ENCODE measurements at places on chromosomes 2 and 18. TPM values are rescaled to one million over a fixed set of nuclear protein-coding genes. Genes with fewer than 3 reads are reported as not detected.

Gene RGPD3
- 0.10 TPM for polyA plus RNA-seq

Gene GYPC
- 236 TPM for polyA plus RNA-seq

Gene CNTNAP5
- not detected for polyA plus RNA-seq

Gene SGPP2
- not detected for polyA plus RNA-seq

GRCh38 chr2:14330884-14331283 lies 301.6 kb upstream of the LRATD1 start:
- DNase-seq = no peak

DNA sequence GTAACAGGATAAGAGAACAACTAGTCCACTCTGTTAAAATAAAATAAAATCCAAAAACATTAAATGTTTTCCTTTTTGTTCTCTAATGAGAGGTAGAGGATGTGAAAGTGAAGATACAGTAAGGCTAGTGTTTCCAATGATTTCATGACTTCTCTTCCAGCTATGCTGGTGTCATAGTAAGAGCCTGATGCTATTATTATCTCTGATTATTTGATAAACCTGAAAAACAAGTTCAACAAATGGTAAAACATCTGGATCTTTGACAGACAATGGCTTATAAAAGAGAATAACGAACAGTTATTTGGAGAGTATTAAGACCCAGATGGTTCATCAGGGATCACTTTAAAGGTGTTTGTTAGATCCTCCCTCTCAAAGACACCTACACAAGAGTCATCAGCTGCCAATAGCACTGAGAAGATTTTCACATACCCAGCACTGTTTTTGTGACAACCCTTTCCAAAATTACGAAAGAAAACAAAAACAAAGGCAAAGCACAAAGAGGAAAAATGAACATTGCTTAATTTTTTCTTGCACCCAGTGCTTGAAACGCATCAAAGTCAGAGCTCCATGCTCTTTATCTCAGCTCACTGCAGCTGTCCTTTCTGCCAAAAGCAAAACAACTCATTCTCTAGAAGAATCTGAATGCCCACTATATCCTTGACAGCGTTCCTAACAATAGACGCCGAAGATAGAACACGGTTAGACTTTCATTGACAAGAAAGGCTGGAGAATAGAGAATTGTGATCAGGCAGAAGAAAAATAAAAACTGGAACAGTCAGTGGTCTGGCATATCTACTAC lies 168.6 kb downstream of the SLC8A1 start:
- DNase-seq = no peak

- DNase-seq = no peak
Observed at GRCh38 chr18:60113396-60113795, 213.6 kb downstream of the PMAIP1 start.

DNA sequence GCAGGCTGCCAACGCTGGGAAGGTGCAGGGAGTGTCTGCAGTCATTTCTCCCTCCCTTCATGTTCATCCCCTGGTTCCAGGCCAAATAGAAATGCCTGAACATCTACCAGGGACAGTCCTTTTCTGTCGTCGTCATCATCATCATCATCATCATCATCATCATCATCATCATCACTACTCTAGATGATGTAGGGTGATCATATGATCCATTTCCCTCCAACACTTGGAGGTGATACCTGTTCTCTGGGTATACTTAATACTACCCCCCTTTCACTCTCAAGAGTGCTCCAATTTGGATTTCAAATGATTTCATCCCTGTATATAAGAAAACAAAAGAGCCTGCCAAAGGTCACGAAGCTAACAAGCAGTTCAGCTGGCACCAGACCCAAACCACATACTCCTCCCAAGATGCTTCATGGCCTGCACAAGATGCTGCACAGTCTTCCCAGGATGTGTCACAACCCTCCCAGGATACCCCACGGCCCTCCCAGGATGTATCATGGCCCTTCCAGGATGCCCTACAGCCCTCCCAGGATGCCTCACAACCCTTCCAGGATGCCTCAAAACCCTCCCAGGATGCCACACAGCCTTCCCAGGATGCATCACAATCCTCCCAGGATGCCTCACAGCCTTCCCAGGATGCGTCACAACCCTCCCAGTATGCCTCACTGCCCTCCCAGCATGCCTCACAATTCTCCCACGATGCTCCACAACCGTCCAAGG lies 257.9 kb downstream of the DYSF start:
- DNase-seq = no peak

DNA sequence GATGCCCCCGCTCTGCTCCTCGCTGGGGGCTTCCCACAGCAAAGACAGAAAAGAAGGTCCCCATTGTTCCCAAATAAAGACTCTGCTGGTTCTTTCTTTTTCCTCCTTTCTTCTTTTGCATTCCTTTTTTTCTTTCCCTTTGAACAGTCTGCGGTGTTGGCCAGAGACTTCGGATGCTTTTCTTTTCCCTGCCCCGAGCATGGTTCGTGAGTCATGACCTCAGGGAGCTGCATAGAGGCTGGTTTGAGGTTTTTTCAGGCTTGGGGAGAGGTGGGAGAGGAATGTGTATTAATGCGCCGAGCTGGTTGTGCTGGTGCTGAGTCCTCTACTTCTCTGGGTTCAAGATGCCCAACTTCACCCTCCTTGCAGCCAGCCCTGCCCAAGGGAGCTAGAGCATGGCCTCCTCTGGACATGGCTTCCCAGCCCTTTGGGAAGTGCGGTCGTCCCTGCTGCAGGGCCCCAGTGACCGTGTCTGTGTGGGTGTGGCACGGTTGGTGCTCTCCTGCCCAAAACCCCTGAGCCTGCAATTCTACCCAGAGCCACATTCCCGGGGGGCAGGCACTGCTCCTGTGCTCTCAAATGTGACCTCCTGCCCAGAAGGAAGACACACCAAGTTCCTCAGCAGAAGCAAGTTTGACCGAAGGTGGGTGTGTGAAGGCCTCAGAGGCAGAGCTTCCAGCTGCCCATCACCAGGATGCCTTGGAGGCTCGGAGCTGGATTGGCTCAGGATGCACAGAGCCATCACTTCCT lies 9.0 kb upstream of the ARHGEF4 start:
- DNase-seq = no peak

DNA sequence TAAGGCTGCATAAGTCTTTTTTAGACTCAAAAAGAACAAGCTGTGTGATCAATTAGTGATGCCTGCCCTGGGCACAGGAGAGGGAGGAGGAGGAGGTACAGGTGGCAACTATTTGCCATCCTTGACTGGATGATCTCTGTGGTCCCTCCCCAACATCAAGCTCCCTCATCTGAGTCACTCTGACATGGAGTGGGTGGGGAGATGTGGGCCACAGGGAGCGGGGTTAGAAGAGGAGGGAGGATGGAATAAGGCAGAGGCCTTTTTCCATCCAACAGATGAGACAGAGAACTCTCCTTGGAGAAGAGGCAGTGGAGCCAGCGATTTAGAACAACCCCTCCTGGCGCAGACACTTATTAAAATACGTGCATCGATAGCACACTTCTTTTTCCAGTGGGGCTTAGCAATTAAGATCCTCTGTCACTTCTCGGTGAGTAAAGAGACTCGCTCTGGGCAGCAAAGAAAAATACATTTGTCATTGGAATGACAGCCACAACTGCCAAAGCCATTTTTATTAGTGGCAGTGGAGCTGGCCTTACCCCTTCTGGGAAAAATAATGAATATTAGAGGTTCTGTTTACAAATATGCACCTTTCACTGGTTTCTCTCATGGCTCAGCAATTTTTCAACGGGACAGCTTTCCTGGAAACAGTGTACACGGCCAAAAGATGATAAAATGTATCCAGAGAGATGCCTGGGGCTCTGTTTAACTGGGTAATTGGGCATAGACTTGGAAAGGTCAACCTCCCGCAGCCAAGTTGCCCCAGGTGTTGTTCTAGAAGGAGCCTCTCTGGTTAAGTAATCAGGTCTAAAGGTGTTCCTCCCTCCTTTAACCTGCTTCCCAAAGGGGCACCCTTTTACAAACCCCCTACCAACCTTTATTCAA lies 238.4 kb upstream of the CXCR4 start:
- no peak for DNase-seq

- no peak for DNase-seq
Observed at GRCh38 chr18:62033207-62033606, 140.4 kb upstream of the RNF152 start.

DNA sequence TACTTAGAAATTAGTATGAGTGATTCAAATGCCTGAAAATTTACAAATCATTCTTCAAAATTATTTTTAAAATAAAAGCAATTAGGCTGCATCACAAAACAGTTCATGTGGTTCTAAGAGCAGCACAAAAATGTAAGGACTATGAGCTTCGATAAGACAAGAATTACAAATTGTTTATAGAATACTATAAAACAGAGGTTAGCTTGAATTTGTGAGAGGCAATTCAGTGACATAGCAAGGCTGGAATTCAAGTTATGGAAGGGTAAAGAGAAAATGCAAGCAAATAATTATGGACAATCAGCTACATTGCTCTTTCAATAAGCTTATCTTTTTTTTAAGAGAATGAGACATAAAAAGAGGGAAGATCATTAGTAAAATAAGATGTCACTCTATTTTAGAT lies 7.1 kb upstream of the XIRP2 start:
- DNase-seq = no peak

GRCh38 chr18:58226429-58226828 lies 182.4 kb downstream of the NEDD4L start:
- no peak for DNase-seq

DNA sequence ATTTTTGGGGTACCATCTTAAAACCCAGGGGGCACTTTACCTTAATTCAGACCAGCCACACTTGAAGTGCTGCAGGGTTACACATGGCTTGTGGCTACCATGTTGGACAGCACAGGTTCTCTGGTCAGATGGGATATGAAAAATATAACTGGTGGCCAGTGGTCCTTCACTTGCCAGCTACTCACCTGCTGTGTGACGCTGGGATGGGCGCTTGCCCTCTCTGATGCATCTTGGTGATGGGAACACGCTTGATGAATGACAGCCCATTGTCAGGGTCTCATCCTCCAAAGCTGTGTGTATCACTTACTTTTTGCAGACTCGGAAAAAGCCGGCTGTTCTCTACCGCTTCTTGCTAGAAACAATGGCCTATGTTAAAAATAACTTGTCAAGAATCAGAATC lies 22.5 kb downstream of the HJURP start:
- DNase-seq = no peak

DNA sequence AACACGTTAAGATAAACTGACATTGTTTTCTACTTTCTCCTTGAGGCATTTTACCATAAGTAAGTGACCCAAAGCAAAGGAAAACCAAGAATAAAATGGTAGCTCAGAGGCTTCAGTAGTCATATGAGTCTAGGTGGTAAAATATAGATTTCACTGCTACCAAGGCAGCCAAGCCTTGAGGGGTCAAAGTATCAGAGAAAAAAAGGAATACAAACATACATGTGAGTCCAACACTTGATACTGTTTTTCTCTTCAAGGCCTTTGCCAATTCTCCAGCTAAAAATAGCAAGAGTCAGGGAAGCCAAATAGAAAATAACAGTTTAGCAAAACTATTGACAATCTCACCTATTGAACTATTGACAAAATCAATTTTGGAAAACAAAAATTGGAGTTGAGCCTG lies 925.9 kb downstream of the BCL11A start:
- no peak for DNase-seq

DNA sequence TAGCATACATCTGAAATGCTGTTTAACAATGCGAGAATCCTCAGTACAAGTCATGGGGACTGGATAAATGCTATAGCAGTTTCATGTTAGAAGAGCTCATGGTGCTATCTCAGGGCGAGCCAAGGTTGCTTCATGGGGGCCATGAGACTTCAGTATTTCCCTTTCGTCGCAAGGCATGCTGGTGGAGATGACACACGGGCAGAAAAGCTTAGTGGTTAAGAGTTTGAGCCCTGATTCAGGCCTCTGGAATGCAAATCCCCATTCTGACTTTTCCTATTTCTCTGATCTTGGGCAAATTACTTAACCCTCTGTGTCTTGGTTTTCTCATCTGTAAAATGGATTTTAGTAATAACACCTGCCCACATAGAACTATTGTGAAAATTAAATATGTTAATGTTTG lies 57.4 kb upstream of the EPHA4 start:
- peak; percentile 54 for DNase-seq

- no peak for DNase-seq
Observed at GRCh38 chr2:218883491-218884490, 3.1 kb downstream of the WNT10A start.

DNA sequence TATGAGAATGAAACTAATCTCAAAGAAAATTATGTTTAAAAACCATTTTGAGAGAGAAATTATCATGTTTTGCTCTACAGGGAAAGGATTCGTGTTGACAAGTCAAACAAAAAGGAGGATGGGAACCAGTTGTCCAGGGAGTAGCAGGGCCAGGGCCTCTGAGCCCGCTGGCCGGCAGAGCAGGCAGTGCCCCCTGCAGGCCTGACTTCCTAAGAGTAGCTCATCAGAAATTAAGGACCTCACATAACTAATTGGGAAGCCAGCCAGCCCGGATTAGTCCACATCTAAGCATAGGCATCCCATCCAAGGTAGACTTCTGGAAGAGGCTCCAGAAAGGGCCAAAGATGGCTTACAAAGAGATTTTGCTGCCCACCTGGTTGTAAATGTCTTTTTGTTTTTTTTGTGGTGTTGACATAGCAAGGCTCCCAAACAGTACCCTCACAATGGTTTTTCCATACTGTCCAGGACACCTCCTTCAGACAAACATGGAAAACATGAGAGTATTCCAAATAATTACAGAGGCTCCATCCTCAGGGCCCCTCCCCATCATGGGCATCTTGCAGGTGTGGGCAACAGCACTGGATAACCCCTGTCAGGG lies 241.2 kb upstream of the TANK start:
- DNase-seq = no peak

DNA sequence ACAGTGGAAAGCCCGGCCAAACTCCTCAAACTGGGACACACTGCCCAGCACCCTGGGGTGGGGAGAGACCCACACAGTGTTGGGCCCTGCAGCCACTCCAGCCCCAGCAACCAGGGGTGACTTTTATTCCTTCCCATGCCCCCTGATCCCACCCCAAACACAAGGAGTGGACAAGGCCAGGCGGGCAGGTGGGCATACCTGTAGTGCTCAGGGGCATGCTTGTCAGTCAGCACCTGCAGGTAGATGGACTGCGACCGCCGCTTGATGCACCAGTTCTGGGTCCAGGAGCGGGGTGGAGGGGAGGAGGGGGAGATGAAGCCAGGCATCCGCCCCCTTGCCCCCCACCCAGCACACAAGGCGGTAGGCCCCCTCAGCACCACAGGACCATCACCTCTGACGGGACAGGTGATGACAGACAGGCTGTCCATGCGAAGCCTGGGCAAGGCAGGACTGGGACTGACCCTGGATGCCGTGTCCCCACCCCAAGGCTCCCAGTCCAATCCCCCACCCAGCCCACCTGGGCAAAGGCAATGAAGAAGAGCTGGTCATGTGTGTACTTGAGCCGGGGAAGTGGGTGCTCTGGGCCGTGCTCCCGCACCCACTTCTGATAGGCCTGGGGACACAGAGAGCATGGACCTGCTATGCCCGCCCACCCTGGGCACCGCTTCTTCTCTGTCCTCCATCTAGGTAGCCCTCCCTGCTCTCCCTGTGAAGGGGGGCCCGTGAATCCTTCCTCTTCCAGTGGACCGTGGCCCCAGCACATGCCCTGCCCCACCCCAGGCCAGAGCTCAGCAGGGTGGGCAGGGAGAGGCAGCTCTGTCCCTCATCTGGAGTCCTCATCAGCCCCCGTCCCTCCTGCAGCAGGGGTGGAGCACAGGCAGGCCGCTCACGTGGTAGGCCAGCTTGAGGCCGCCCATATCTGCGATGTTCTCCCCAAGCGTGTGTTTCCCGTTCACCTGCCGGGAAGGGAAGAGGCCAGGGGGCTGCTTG lies 7.1 kb downstream of the ECEL1 start:
- DNase-seq = no peak
